ENCODE measurements at places on chromosomes 3 and 15.

GRCh38 chr3:127754411-127755304 is 67.7 kb downstream of the MGLL start:
- peak; percentile 52 for DNase-seq

DNA sequence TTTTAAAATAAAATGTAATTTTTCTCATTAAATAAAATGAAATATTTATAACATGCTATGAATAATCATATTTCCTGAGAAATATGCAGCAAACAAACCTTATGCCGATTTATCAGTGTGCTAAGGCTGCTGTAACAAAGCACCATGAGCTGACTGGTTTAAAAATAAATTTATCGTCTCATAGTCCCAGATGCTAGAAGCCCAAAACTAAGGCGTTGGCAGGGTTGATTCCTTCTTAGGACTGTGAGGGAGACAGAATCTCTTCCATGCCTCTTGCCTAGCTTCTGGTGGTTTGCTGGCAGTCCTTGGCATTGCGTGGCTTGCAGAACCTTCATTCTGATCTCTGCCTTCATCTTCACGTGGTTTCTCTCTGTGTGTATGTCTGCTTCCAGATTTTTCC is 740.3 kb downstream of the OTOL1 start:
- no peak for DNase-seq

GRCh38 chr15:66128116-66128680 is 125.4 kb downstream of the MEGF11 start:
- no peak for DNase-seq

DNA sequence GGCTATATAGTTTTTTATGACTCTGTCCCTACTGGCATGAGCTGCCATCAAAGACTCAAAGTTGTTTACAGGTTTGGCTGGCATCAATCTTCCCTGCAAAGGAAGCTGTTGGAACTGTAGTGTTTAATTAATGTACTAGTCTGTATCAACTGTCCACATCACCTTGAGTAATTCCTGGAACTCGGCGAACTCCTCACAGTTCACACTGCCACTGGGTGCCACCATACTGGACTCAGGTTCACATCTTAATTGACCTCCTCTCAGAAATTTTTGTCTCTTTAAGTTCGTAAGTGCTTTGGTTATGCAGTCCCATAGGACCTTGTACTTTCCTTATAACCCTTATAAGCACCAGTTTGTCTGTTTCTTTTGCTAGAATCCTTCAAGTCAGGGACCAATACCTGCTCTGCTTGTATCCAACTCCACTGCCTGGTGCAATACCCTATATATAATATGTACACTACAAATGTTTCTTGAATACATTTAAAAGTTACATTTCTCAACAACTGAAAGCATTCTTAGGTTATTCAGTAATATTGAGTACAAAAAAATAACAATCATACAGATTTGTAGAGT is 3.2 kb downstream of the HIGD1A start:
- no peak for DNase-seq

GRCh38 chr3:10283638-10284037 is 9.1 kb downstream of the GHRL start:
- DNase-seq = no peak

DNA sequence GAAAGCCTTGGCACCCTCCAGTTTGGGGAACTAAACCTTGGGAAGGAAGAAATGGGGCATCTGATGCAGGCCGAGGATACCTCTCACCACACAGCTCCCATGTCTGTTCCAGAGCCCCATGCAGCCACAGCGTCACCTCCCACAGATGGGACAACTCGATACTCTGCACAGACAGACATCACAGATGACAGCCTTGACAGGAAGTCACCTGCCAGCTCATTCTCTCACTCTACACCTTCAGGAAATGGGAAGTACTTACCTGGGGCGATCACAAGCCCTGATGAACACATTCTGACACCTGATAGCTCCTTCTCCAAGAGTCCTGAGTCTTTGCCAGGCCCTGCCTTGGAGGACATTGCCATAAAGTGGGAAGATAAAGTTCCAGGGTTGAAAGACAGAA is 7.7 kb downstream of the MAP1A start:
- no peak for DNase-seq

DNA sequence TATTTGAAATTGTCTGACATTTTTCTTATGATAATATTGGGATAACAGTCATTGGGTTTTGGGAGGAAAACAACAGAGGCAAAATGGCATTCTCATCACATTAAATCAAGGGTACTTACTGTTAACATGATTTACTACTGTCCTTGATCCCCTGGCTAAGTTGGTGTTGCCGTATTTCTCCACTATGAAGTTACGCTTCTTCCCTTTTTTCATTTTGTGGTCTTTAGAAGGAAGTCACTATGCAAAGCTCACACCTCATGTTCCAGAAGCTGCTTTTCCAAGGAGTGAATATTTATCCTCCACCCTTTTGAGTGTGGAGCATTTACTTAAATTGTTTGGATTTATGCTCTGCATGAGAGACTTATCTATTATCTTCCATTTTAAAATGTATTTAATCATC is 63.7 kb downstream of the ALCAM start:
- DNase-seq = no peak

GRCh38 chr15:52080031-52080430 is 32.5 kb downstream of the BCL2L10 start:
- DNase-seq = no peak

GRCh38 chr3:18446149-18446825 is 21.1 kb upstream of the SATB1 start:
- DNase-seq = no peak

GRCh38 chr3:49199239-49199899 is 28.0 kb downstream of the KLHDC8B start:
- peak; percentile 24 for DNase-seq

DNA sequence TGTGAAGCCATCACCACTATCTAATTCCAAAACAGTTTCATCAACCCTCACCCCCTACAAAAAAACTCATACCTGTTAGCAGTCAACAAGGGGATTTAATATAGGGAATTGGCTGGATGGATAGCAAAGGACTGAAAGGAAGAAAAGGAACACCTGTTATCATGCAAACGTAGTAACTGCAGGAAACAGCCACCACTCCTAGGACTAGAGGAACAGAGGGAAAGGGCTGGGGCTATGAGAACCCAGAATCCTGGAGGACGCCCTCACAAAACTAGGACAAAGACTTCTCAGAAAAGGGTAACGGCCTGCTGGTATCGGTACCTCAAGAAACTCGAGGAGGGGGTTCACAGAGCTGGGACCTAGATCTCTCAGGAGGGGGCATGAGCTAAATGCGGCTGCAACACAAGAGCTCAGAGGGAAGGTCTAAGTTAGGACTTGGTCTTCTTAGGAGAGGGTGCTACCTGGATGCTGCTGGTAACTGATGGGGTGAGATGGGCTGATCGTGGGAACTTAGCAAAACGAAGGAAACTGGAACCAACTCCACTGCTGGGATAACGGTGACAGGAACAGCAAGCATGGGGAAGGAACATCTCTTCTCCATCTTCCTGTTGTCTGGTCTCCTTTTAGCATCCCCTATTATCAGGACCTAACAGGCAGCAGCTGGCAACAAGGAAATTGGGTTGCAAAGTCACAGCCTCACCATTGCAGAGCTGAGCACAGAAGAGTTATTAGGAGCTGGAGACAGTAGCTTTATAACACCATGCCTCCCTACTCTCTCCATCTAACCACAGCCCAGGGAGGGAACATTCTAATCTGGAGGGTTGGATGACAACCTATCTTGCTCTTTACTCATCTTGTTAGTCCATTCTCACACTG is 147.7 kb downstream of the UACA start:
- no peak for DNase-seq

DNA sequence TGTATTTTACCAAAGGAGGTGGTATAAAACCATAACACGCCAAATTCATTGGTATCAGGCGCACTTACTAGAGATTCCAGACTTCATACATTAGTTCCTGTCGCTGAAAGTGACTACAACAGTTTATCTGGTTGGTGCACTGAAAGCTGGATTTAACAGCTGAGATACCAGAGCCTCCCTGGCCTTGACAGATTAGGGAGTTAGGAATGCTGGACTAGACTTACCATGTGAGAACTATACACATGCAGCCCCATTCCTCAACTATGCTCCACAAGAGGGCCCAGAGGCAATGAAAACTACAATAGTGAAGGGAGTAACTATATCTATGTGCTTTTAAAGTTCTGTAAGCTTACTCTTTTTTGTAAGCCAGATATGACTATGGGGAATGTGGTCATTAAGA is 174.4 kb downstream of the STAG1 start:
- DNase-seq = no peak

GRCh38 chr15:66578286-66578875 is 12.6 kb upstream of the LCTL start:
- no peak for DNase-seq

GRCh38 chr3:173138026-173138425 is 3.0 kb downstream of the SPATA16 start:
- DNase-seq = no peak

GRCh38 chr3:179921951-179922350 is 114.8 kb downstream of the PEX5L start:
- DNase-seq = no peak

GRCh38 chr3:52435246-52436101 is 9.4 kb downstream of the SEMA3G start:
- no peak for DNase-seq

- no peak for DNase-seq
Observed at GRCh38 chr3:15896500-15896899, 98.7 kb upstream of the ANKRD28 start.

GRCh38 chr15:47788685-47789084 is 71.4 kb downstream of the SEMA6D start:
- DNase-seq = no peak

GRCh38 chr15:38564557-38565286 is at the start of gene RASGRP1:
Gene RASGRP1, minus strand, starts transcription at chr15:38564814. Its CDS starts 186 bp downstream, at chr15:38564628.
- DNase-seq = peak; percentile 69

GRCh38 chr3:150461399-150461798 is 53.3 kb downstream of the TSC22D2 start:
- DNase-seq = no peak

- DNase-seq = no peak
Observed at GRCh38 chr3:111882194-111882593, 23.1 kb downstream of the PHLDB2 start.

GRCh38 chr15:101482526-101483371 is 6.8 kb downstream of the PCSK6 start:
- peak; percentile 38 for DNase-seq

- no peak for DNase-seq
Observed at GRCh38 chr3:31218082-31218481, 314.6 kb upstream of the STT3B start.

GRCh38 chr3:42022355-42022754 is 60.5 kb upstream of the ULK4 start:
- DNase-seq = no peak

DNA sequence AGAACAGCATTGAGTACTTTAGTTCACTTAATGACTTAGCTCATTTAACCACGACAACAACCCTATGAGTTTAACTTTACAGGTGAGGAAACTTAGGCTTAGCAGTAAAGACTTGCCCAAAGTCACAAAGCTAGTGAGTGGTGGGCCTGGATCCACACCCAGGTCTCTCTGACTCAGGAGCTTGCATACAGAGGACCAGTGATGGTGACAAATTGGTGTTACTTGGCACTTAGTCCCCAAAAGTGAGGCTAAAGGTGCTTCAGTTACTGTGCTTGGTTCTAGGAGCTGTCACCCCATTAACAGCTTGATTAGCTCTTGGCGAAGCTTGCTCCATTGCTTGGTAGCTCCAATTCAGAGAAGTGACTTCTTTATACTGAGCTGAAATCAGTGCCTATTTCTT is 6.1 kb downstream of the CELF6 start:
- DNase-seq = no peak

DNA sequence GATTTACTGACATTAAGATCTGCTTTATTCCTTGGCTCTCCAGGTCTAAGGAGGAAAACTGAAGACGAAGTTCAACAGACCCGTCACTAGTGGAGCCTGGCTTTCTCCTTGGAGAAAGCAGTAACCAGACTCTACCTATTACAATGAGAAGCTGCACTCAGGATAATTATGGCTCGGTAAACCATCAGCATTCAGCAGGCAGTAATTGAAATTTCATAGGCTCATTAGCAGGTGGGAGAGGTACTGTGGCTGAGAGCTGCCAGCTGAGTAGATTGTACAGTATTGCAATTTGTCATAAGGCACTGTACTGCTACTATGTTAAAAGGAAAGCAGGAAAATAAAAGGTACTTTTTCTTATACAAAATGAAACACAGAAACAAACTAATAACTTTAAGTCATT is 51.2 kb downstream of the CHAC1 start:
- DNase-seq = no peak

DNA sequence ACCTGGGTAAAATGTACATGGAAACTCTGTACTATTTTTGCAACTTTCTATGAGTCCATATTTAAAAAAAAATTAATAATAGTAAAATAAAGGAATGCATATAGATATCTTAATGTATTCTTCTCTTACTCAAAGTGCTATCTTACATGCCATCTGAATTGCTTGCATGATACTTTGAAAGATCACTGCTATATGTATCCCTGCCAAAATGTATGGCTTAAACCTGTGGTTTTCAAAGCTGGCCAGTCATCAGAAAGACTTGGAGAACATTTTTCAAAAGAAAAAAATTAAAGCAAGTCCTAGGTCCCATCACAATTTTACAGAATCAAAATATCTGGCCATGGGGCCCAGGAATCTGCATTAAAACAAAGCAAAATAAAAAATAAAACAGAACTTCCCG is 262.1 kb downstream of the LPP start:
- no peak for DNase-seq

- no peak for DNase-seq
Observed at GRCh38 chr15:34944936-34945335, 24.6 kb downstream of the AQR start.

DNA sequence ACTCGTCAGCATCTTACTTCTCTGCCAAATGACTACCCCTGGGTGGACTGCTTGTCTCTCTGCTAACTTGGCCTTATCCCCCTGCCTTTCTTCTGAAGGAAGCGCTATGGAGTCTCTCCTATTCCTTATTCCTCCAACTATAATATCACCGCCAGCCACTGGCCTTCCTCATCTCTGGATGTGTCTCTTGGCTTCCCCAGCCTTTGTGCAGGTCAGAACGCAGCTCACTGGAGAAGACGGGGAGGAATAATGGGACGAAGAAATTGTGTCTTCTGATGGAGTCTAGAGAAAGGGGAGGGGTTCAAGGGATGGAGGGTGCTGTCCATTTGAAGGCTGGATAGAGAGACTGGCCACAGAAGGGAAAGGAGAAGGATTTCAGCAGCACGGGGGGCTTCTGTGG is 16.9 kb downstream of the ITGA11 start:
- DNase-seq = no peak

GRCh38 chr3:54999811-55000210 is 72.0 kb upstream of the LRTM1 start:
- peak; percentile 68 for DNase-seq

- no peak for DNase-seq
Observed at GRCh38 chr3:18237251-18238005, 187.7 kb downstream of the SATB1 start.

- peak; percentile 26 for DNase-seq
Observed at GRCh38 chr3:159865041-159865579, 123.5 kb upstream of the IL12A start.

DNA sequence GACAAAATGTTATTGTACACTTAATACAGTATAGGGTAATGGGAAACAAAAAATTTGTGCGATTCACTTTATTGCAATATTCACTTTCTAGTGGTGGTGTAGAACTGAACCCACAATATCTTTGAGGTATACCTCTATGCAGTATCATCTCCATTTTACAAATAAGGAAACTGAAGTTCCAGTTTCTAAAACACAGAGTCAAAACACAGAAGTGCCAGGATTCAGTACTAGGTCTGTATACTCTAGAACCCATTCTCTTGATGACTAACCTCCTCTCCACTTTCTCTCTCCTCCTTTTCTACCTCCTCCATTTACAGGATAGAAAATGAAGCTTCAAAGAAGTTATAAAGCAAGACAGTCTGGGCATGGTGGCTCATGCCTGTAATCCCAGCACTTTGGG is 62.2 kb downstream of the MB21D2 start:
- no peak for DNase-seq

Measured in trophoblast cell (in vitro differentiated cells and primary cell).